ENCODE measurements at places on chromosomes 6 and 20. TPM values are rescaled to one million over a fixed set of nuclear protein-coding genes. Genes with fewer than 3 reads are reported as not detected.

ADAM33 gene
- not detected for total RNA-seq

GNAS-AS1 gene
- not detected for total RNA-seq

PRR18 gene
- 0.15 TPM for total RNA-seq

RAET1L gene
- 0.44 TPM for total RNA-seq

CD109 gene
- total RNA-seq, result 78.3 TPM

GRM1 gene
- 0.02 TPM for total RNA-seq

FAM162B gene
- not detected for total RNA-seq

ADGRF1 gene
- 0.05 TPM for total RNA-seq

HLA-G gene
- total RNA-seq, result not detected

FAM209B gene
- 0.40 TPM for total RNA-seq

SOBP gene
- total RNA-seq, result 0.75 TPM

OGFR gene
- total RNA-seq, result 42.2 TPM

COL9A3 gene
- total RNA-seq, result 0.70 TPM

GMDS gene
- total RNA-seq, result 7.5 TPM

NHLRC1 gene
- 1.3 TPM for total RNA-seq

HLA-DRA gene
- not detected for total RNA-seq

SYNGAP1 gene
- total RNA-seq, result 4.8 TPM

HLA-DMA gene
- total RNA-seq, result 3.3 TPM

AHCY gene
- total RNA-seq, result 318 TPM

ARFGAP1 gene
- total RNA-seq, result 62.5 TPM

TP53TG5 gene
- total RNA-seq, result not detected

CALHM5 gene
- total RNA-seq, result 0.03 TPM

VGLL2 gene
- total RNA-seq, result not detected

CLPSL2 gene
- total RNA-seq, result 0.99 TPM

TOX2 gene
- total RNA-seq, result 14.2 TPM

RIN2 gene
- 22.9 TPM for total RNA-seq

ANKRD66 gene
- total RNA-seq, result not detected

MROH8 gene
- total RNA-seq, result 1.3 TPM

RAB5IF gene
- total RNA-seq, result 189 TPM

SAPCD1 gene
- 3.0 TPM for total RNA-seq

UBD gene
- total RNA-seq, result 0.61 TPM

ZKSCAN8 gene
- 5.1 TPM for total RNA-seq

GPX5 gene
- total RNA-seq, result not detected

EPHA7 gene
- 0.15 TPM for total RNA-seq

RNF182 gene
- total RNA-seq, result 3.1 TPM

ZBTB46 gene
- total RNA-seq, result 0.75 TPM

LAMA4 gene
- 1.5 TPM for total RNA-seq

PDYN gene
- not detected for total RNA-seq

CCM2L gene
- total RNA-seq, result 0.68 TPM

LATS1 gene
- total RNA-seq, result 8.2 TPM

CDSN gene
- total RNA-seq, result not detected

SIRPB1 gene
- total RNA-seq, result 0.43 TPM

PACSIN1 gene
- 0.05 TPM for total RNA-seq

CST2 gene
- total RNA-seq, result 0.62 TPM

PTCHD4 gene
- total RNA-seq, result not detected

CAPN11 gene
- total RNA-seq, result 0.06 TPM

SNAP25 gene
- 17.8 TPM for total RNA-seq

BPIFA1 gene
- not detected for total RNA-seq

Data from A549 treated with Hydrocortisone at 1 μM for 4 hours (cell line).